ENCODE measurements at places on chromosomes 3 and 15. TPM values are rescaled to one million over a fixed set of nuclear protein-coding genes. Genes with fewer than 3 reads are reported as not detected.
A peak's percentile ranks its signal among the peaks of the same experiment; 100 is the strongest.

LYZL4 gene
- total RNA-seq = not detected

DNA sequence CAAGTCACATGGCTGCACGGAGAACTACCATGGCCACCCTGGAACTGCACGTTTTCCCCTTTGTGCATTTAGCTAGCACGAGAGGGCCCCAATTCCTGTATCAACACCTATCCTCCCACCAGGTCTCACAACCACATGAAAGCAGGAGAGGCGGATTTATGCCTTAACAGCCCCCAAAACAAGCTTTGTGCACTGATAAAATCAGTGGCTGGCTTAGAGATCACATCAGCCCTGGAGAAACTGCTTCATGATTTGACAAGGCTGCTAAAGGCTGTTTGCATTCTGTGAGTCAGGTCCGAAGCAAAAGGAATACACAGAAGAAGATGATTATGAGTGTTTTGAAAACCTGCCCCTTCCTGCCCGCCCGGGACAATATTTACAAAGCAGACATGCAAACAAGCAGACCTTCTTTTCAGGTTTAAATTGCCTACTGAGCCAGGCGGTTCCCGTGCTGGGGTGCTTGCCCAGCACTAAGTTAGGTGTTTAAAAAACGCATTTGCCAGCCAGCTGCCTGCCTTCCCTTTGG is 25.9 kb downstream of the CEMIP start:
- no peak for DNase-seq

CISH gene
- 56.2 TPM for total RNA-seq

DNA sequence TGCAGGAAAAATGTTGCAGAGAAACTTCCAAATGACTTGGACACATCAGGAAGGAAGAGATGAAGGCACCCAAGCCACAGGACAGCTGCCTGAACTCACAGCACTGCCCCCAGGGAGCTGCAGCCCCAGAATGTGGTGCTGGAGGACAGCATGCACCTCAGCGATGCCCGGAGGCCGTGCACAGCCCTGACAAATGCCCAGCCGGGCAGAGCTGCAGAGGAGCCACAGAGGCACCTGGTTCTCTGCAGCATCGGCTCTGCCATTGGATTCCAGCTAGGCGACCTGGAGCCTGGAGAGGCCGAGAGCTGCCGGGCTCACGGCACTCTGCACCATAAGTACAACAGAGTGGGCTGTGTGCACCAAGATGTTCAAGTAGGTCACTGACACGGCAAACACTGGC is 97.5 kb downstream of the OCA2 start:
- peak; percentile 67 for DNase-seq

GRCh38 chr3:109973733-109974132 is 636.4 kb upstream of the DPPA4 start:
- no peak for DNase-seq

PDZRN3 gene
- total RNA-seq = 52.8 TPM

GRCh38 chr3:23117856-23118255 is 85.3 kb upstream of the UBE2E2 start:
- DNase-seq = no peak

Measured in mesenteric fat pad (tissue), 1 donor.